Mammary epithelial cell (primary cell): ENCODE measurements at places on chromosomes 4 and X. TPM values are rescaled to one million over a fixed set of nuclear protein-coding genes. Genes with fewer than 3 reads are reported as not detected.

The INTS6L gene
- 10.0 and 13.5 TPM in 2 replicates for total RNA-seq

The FABP2 gene
- not detected in 2 replicates for total RNA-seq

The GAGE2A gene
- not detected in 2 replicates for total RNA-seq

The NSG1 gene
- total RNA-seq, result 17.8 and 31.4 TPM in 2 replicates
